ENCODE measurements at places on chromosomes 1 and 21.

DNA sequence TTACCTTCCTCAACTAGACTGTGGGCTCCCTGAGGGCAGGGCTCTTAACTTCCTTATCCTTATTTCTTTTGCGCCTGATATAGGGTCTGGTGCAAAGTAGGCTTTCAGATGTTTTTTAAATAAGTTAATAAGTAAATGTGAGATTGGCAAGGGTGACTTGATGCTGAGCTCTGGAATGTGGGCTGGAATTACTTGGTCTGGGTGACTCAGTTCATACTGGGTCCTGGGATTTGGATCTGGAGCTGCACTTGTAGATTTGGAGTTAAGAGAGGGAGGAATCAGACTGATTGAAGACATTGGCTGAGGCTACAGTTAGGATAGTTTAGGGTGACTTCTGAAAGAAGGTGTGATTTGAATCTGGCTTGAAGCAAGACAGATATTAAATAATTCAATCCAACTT lies 190.9 kb downstream of the GIPC2 start:
- DNase-seq: no peak

DNA sequence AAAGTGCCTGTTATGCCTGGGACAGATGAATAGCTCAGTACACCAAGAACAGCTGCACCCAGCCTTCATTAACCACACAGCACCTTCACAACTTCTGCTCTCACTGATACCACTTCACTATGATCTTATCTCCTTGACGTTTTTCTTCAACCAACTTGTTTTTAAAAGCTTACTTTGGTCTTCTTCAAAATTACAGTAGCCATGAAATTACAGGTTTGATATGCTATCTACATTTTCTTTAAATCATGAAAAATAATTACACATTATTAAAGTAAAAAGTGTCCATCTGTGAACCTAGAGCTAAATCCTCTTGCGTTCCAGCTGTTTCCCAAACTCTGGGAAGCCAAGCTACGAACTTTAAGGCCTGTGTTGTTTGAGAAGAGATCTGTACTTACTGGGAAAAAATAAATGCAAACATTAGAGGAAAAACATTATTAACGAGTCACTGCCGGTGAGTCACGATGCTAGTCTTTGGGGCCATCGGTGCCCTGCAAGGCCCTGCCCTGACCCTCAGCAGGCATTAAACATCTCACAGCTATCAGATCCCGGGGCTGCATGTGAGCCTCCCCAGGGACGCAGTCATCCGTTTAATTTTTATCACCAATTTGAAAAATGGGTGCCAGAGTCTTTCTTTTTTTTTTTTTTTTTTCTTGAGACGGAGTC lies 56.3 kb upstream of the GPR153 start:
- DNase-seq: no peak

- no peak for DNase-seq
Observed at GRCh38 chr1:117826540-117827078, 102.8 kb downstream of the GDAP2 start.

DNA sequence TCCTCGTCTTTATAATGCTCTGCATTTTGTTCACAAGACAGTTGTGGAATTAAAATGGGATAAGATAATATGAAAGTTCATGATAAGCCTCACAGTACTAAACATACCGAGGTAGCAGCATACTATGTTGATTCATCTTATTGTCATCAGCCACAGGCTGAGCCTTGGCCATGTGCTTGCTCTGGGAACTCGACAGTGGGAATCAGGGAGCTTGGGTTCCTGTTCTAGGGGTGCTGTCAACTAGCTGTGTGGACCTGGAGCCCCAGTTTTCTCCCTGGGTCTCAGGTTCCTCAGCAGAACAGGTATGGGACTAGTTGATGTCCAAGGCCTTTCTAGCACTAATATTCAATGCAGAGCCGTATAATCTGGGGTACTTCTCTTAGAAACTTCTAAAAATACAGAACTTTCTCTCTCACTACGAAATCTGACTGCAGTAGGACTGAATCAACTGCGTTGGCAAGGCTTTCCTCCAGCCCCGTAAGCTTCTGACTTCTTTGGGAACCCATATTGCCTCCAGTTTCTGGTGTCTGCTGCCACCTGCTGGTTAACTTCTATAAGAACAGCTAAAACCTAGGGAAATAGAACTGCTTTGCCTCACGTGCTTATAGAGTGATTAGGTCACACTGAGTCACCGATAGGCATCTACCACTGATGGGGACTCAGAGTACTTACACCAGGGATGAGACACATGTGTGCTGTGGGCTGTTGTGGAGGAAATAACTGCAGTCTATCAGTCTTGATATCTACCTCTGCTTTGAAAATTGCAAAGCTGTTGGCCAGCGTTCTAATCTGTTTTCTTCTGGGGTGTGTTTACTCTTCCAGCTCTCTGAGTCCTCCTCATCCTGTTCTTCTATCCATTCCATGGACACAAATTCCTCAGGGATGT lies 110.9 kb downstream of the RGL1 start:
- DNase-seq: peak; percentile 67

- DNase-seq: no peak
Observed at GRCh38 chr21:43193651-43194302, 25.0 kb downstream of the CRYAA start.

Measured in activated CD4-positive, alpha-beta T cell treated with anti-CD3 and anti-CD28 coated beads, Interleukin-2, amount 50 U/mL, for 4 hours (primary cell).